ENCODE measurements at places on chromosomes 7 and 10. TPM values are rescaled to one million over a fixed set of nuclear protein-coding genes. Genes with fewer than 3 reads are reported as not detected.

GRCh38 chr7:30879139-30880124 is 32.2 kb upstream of the AQP1 start:
- no peak for DNase-seq

GRCh38 chr10:18822156-18822555 is 162.9 kb downstream of the ARL5B start:
- DNase-seq, result no peak

GRCh38 chr10:59829601-59830000 is 76.3 kb upstream of the MRLN start:
- DNase-seq, result no peak

- DNase-seq, result no peak
These were observed 69.6 kb downstream of the SEM1 start for GRCh38 chr7:96640054-96640453.

DNA sequence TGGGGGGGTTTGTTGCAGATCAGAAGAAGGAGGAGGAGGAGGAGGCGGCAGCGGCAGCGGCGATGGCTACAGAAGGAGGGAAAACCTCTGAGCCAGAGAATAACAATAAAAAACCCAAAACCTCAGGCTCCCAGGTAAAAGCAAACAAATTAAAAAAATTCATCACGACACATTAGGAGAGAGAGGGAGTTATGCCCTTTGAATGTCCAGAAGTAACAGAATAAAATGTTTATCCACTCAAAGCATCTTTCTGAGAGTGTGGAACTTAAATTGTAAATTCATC is 717 bp downstream of the SP4 start:
- no peak for DNase-seq

GRCh38 chr7:35399840-35400239 is 145.9 kb upstream of the TBX20 start:
- no peak for DNase-seq

- no peak for DNase-seq
These were observed 58.7 kb downstream of the ZRANB1 start for GRCh38 chr10:125000366-125001312.

GRCh38 chr10:14547816-14548215 is 217.1 kb upstream of the FRMD4A start:
- DNase-seq, result no peak

DNA sequence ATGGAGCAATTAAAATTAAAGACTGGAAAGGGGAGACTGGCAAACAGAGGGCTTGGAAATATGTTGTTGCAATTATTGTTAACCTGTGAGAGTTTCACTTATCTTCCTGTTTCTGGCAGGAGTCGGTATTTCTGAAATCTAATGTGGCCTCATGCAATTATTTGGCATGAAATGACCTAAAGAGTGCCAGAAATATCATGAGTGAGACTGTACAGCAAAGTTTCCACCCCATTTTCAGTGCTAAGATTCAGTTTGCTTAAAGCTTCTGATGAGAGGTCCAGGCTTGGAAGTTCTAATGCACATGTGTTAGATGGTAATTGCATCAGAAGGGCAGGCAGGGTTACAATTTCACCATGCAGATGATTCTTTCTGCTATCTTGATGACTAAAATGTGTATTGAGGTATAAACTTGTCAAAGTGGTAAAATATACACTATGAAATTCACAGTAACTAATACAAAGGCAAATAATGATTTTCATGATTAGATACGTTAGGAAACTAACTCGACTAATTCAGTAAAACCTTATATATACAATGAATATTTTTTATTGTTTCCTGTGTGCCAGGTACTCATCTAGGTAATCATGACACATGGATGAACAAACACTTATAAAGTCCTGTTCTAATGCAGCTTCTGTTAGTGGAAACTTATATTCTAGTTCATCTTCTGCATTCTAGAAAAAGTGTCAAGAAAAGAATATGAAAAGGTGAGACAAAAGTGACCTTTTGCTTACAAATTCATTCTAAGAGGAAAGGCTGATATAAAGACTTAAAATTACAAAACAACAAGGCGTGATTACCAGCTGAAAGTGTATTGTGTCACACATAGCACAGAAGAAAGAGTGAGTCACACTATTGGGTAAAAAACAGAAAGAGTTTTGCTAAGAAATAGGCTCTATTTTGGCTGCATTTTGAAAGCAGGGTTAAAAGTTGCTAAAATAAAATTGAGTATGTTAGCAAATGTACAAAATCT is 533.4 kb upstream of the SEMA3D start:
- no peak for DNase-seq

DNA sequence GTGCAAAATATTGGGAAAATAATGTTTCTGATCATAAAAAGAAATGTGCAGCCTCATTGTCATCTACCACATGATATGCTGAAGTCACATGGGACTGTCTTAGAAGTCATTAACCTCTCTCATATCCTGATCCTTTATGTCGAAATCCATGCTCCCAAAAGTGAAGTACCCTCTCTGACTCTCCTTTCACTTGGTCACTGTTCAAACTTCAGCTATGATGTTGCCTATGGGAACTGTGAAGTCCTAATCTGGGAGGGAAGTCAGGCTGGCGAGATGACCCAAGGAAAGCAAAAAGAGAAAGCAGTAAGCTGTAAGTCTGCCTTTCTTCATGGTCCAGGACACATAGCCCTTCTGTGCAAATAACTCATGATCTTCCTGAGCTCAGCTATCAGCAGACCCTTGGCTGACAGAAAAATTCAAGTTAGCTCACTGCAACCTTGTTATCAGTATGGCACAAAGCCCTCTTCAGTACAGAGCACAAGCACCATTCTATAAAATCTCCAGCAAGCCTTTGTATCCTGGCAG is 29.5 kb downstream of the WASL start:
- DNase-seq, result no peak

GRCh38 chr10:110664483-110665420 is 20.6 kb downstream of the RBM20 start:
- no peak for DNase-seq

DNA sequence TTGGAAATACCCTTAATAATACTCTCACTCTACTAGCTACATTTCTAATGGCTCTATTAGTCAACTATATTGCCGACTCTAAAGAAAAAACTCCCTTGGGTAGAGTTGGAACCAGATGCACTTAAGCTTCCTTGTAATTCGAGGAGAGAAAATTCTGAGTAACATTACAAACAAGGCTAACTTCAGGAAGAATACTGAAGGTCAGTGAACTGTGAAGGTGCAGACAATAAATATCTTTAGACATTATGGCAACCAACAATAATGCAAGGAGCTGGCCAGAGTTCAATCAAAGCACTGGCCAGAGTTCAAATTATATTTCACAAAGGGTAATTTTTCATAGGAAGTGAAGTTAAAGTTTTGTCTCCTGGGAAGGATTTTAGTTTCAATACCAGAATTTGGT is 40.7 kb upstream of the MRLN start:
- no peak for DNase-seq

DNA sequence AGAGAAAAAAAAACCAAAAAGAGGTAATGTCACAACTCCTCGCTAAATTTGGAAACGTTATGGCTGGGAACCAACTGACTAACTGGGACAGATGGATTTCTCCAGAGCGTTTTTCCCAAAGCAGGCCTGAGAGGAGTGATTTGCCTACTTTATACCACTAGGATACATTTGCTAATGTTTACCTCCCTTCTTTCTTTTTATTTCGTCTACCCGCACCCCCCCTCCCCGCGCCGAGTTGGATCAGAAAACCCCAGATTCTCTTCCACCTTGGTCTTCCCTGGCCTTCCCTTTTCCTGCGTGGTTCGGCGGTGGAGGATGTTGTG is 7.2 kb downstream of the CPA2 start:
- peak; percentile 37 for DNase-seq

The HOXA10 gene
- total RNA-seq, result not detected

The PIP gene
- not detected for total RNA-seq

The TMEM229A gene
- total RNA-seq, result not detected

The CALHM1 gene
- not detected for total RNA-seq

The ZNF800 gene
- 28.5 TPM for total RNA-seq

The CUBN gene
- total RNA-seq, result 0.59 TPM
